SK-N-SH (cell line): ENCODE measurements at places on chromosomes 3 and 15. TPM values are rescaled to one million over a fixed set of nuclear protein-coding genes. Genes with fewer than 3 reads are reported as not detected.

Gene ROBO1
- 22.2 and 22.7 TPM in 2 replicates for polyA plus RNA-seq

Gene VWA5B2
- polyA plus RNA-seq: 0.08 and 0.19 TPM in 2 replicates

Gene LDHAL6B
- polyA plus RNA-seq: not detected in 2 replicates

Gene RPP14
- polyA plus RNA-seq: 8.3 and 9.7 TPM in 2 replicates

Gene FOXL2NB
- polyA plus RNA-seq: not detected in 2 replicates

Gene TMCO5A
- not detected in 2 replicates for polyA plus RNA-seq

Gene FAM43A
- polyA plus RNA-seq: 1.8 and 2.4 TPM in 2 replicates

Gene GOLGA8G
- polyA plus RNA-seq: not detected in 2 replicates

Gene SAXO2
- polyA plus RNA-seq: 2.8 and 5.4 TPM in 2 replicates

Gene TNFAIP8L3
- polyA plus RNA-seq: 0.08 and 0.13 TPM in 2 replicates

Gene ARHGAP31
- polyA plus RNA-seq: 4.4 and 7.7 TPM in 2 replicates

DNA sequence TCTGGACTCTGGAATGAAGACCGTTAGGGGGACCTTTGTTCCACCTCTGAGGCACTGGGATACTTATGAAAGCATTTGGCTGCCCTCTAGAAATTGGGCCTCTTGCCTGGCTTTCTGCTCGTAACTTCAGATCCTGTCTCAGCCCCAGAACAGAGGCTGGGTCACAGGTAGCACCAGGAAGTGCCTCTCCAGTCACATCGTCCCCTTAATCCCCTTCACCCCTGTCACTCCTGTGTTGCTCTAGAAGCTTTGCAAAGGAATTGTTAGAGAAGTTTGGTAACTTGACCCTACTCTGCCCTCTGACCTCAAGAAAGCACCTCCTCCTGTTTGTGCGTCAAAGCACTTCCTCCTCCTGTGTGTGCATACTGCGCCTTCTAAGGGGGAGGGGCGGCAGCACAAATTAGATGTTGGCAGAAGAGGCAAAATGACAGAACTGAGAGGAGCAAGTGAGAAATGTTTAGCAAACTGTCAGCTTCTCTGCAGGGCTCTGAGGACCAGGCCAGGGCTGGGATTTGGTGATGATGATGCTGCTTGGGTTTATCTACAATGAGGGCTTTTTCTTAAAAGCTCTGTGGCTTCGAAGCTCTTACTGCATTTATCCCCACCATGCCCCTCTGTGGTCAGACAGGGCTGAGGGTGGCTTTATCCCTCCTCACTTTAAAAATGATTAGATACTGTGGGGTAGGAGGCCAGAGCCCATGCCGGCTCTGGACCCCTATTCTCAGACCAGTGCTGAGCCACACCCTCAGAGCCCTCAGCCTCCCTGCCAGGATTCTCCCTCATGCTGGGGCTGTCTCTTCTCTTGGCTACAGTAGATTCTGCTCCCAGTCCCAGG lies 76.2 kb downstream of the LARS2 start:
- peaks cover 24% of the 10 kb centered on the region for H3K36me3 ChIP-seq
- no peak overlapping the region for H3K27ac ChIP-seq
- no peaks in the 10 kb centered on the region for H3K27me3 ChIP-seq

- no peaks in the 10 kb centered on the region for H3K27me3 ChIP-seq
- no peak for DNase-seq
- H3K4me1 ChIP-seq: no peaks in the 10 kb centered on the region
Observed at GRCh38 chr15:62241135-62241770, 76.2 kb upstream of the C2CD4B start.

DNA sequence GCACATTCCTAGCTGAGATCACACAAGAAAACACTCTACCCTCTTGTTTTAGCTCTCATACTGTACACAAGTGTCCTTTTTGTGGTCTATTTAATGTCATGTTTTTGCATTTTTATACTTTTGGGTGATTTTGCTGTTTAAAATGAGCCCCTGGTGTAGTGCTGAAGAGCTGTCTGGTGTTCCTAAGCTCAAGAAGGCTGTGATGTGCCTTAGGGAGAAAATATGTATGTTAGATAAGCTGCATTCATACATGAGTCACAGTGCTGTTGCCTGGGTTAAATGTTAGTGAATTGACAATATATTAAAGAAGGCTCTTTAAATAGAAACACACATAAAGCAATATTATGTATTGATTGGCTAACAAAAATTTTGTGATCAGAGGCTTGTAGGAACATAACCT lies 387.4 kb upstream of the C2CD4B start:
- no peaks in the 10 kb centered on the region for H3K27me3 ChIP-seq
- no peaks in the 10 kb centered on the region; the same call in none of the 2 replicates for H3K4me1 ChIP-seq
- DNase-seq: no peak
- H3K4me3 ChIP-seq: no peak overlapping the region

- H3K4me3 ChIP-seq: no peak overlapping the region
- no peaks in the 10 kb centered on the region for H3K4me1 ChIP-seq
- peaks cover 29% of the 10 kb centered on the region for H3K36me3 ChIP-seq
- H3K27me3 ChIP-seq: no peaks in the 10 kb centered on the region
Observed at GRCh38 chr3:48960841-48961413, 29.1 kb upstream of the P4HTM start.

DNA sequence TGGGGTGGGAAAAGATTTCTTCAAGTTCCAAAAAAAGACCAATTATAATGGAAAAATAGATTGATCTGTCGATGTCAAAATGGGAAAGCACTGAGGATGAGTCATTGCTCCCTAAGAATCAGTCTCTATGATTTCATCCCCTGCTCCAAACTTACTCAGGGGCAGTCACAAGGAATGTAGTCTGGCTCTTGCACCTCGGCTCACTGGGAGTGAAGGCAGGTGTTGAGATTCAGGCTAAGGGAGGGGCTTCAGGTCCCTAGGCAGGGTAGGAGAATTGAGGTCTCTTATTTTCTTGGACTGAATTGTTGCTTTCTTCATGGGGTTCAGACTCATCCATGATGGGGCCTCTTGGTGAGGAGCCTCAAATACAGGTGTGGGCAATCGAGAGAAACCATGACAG lies 14.2 kb downstream of the ESYT3 start:
- H3K4me3 ChIP-seq: no peak overlapping the region
- no peaks in the 10 kb centered on the region for H3K27me3 ChIP-seq

DNA sequence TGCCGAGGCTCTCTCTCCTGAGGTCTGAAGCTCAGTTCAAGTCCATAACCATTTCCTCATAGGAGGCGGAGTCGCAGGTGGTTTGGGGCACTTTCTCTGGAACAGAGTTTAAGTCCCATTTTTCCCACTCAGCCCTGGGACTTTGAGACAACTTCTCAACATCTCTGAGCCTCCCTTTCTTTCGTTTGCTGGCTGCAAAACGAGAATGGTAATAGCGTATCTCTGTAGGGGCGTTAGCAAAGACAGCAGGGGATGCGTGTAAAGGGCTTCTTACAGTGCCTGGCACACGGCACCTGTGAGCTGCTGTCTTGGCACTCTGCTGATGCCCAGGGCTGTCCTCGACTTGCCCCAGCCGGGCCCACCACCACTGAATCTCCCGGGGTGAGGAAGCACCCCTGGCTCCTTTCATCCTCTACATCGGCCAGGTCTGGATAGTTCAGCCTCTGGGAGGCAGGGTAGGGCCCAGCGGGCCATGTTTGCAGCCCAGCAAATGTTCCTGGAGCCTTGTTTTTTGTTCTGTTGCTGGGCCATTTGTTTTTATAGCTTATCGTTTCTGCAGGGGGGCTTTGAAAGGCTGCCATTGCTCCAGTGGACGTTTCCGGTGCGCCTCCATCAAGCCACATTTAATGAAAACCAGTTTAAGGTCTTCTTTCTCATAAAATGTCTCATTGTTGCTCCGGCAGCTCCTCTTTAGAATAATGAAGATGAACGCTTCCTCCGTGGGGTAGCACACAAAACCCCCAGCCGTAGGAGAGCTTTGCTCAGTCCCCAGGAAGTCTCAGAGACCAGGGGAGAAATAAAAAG lies 60.0 kb upstream of the WNT5A start:
- H3K4me3 ChIP-seq: no peak overlapping the region
- H3K27ac ChIP-seq: no peak overlapping the region
- H3K4me1 ChIP-seq: no peaks in the 10 kb centered on the region
- no peaks in the 10 kb centered on the region for H3K27me3 ChIP-seq

DNA sequence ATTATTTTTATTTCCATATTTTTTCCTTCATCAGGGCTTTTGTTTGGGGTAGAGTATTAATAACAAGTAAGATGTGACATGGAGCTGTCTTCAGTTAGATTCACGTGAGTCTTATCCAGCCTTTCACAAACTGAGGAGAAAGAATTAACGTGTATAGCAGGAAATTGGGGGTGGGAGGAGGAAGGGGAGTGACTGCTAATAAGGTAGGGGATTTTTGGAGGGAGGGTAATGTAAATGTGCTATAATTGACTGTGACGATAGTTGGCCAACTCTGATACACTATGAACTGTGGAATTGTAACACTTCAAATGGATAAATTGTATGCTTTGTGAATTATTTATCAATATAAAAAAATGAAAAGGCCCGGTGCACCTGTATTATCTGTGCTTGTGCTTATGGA lies 8.9 kb downstream of the DUT start:
- no peak overlapping the region for H3K4me3 ChIP-seq
- peaks cover 79% of the 10 kb centered on the region for H3K36me3 ChIP-seq
- no peak for DNase-seq

- no peak overlapping the region for H3K4me3 ChIP-seq
- no peak overlapping the region for H3K27ac ChIP-seq
- H3K36me3 ChIP-seq: no peaks in the 10 kb centered on the region
Observed at GRCh38 chr15:60620708-60621107, 141.8 kb upstream of the ICE2 start.

DNA sequence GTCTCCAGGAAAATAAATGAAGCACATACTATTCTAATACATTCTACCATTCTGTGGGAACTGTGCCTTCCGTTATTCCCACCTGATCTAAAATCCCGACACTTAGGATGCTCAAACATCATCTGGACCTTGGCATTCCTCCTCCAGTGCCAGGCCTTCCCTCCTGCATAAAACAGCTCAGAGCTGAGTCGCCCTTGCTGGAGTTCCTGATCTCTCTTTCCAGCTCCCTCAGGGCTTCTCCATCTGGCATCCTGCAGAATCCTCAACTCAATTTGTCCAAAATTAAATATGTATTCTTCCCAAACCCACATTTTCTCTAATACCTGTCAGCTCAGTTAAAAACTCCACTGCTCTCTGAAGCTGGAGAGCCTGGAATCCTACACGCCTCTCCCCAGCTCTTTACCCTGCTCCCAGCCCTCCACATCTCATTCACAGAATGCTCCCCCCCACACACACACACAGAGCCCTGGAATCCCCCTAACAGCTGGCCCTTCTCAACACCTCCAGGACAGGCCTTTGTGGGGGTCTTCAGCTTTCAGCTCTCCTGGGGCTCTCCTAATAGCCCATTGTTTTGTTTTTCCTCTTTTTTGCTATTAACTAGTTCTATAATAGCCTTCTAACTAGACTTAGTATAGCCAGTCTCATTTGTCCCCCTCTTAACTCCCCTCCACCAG lies 78.5 kb downstream of the HMG20A start:
- H3K4me3 ChIP-seq: no peak overlapping the region
- DNase-seq: peak; percentile 36
- no peaks in the 10 kb centered on the region for H3K36me3 ChIP-seq
- no peak overlapping the region for H3K27ac ChIP-seq
- H3K4me1 ChIP-seq: peaks cover 53% of the 10 kb centered on the region
- H3K27me3 ChIP-seq: no peaks in the 10 kb centered on the region

GRCh38 chr15:58252586-58253323 lies 114.6 kb downstream of the AQP9 start:
- peak overlapping the region; percentile 79; the same call in 1 of the 2 replicates for H3K27ac ChIP-seq
- H3K4me3 ChIP-seq: no peak overlapping the region
- H3K36me3 ChIP-seq: no peaks in the 10 kb centered on the region
- H3K27me3 ChIP-seq: peaks cover under 1% of the 10 kb centered on the region; the same call in 1 of the 2 replicates

DNA sequence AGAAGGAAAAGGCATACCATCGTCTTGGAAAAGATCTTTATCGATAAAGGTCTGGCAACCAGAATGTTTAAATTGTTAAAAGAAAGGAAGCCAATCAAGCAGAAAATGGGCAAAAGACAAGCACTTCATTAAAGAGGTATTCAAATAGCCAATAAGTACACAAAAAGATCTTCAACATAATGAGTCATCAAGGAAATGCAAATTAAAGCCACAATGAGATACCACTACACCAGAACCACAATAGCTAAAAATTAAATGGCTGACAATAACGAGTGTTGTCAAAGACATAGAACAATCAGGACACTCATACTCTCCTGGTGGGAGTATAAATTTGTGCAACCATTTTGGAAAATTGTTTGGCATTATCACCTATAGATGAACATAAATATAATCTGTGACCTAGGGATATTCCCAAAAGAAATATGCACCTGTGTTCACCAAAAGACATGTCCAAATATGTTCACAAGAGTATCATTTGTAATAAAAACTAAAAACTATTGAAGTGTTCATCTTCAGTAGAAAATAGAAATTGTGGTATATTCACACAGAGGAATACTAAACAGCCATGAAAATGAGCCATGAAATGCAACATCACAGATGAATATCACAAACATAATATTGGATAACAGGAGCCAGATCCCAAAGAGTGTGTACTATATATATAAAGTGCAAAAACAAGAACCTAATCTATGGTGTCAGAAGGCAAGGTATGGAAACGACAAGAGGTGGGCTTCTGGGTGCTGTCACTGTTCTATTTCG lies 14.4 kb upstream of the BTBD1 start:
- peaks cover 19% of the 10 kb centered on the region; the same call in 1 of the 2 replicates for H3K27me3 ChIP-seq
- no peak overlapping the region for H3K4me3 ChIP-seq
- no peaks in the 10 kb centered on the region for H3K36me3 ChIP-seq
- no peak for DNase-seq
- H3K4me1 ChIP-seq: no peaks in the 10 kb centered on the region

DNA sequence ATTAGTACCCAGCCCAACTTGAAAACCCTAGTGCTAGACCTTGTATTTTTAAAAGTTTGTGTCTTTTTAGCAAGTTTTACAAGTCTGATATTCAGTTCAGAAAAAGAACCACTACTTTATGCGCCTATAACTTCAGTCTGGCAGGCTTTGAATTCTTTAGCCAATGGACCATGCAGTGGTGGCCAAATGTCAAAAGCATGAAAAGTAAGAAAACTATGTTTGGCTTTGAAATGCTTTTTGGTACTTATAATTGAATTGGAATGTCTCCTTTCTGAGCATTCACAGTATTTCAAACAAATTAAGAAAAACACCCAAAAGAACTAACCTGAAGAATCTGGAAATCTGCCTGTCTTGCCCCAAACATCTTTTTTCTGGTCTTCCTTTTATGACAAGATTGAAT lies 12.8 kb downstream of the WDR48 start:
- peaks cover 36% of the 10 kb centered on the region for H3K36me3 ChIP-seq
- no peaks in the 10 kb centered on the region for H3K4me1 ChIP-seq
- no peak for DNase-seq
- H3K27me3 ChIP-seq: no peaks in the 10 kb centered on the region
- no peak overlapping the region for H3K27ac ChIP-seq

- no peak overlapping the region for H3K4me3 ChIP-seq
- no peak for DNase-seq
- H3K4me1 ChIP-seq: no peaks in the 10 kb centered on the region; the same call in 1 of the 2 replicates
- H3K36me3 ChIP-seq: no peaks in the 10 kb centered on the region
- H3K27me3 ChIP-seq: no peaks in the 10 kb centered on the region
- H3K27ac ChIP-seq: no peak overlapping the region
Observed at GRCh38 chr3:59580499-59580898, 530.7 kb upstream of the CFAP20DC start.
